ENCODE measurements at places on chromosomes 7 and 10. TPM values are rescaled to one million over a fixed set of nuclear protein-coding genes. Genes with fewer than 3 reads are reported as not detected.
A peak's percentile ranks its signal among the peaks of the same experiment; 100 is the strongest.

DNA sequence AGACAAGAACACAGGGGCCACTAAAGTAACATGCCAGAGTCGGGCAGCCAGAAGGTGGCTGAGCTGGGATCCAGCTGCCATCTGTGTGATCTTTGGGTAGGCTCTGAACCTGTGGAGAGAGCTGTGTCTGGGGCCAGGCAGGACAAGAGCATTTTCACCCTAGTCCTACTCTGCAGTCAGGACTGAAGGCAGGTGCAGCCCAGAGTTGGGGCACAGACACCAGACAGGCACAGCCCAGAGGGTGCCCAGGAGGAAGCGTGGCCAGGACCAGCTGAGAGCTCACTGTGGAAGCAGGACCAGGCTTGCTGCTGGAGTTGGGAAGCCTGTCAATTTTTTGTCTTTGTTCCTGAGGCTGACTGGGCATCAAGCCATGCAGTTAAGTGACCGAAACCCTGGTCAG lies 113.6 kb downstream of the ADCY1 start:
- peaks cover 4% of the 10 kb centered on the region for H3K4me1 ChIP-seq
- H3K4me3 ChIP-seq = no peak overlapping the region
- no peak overlapping the region for H3K27ac ChIP-seq

DNA sequence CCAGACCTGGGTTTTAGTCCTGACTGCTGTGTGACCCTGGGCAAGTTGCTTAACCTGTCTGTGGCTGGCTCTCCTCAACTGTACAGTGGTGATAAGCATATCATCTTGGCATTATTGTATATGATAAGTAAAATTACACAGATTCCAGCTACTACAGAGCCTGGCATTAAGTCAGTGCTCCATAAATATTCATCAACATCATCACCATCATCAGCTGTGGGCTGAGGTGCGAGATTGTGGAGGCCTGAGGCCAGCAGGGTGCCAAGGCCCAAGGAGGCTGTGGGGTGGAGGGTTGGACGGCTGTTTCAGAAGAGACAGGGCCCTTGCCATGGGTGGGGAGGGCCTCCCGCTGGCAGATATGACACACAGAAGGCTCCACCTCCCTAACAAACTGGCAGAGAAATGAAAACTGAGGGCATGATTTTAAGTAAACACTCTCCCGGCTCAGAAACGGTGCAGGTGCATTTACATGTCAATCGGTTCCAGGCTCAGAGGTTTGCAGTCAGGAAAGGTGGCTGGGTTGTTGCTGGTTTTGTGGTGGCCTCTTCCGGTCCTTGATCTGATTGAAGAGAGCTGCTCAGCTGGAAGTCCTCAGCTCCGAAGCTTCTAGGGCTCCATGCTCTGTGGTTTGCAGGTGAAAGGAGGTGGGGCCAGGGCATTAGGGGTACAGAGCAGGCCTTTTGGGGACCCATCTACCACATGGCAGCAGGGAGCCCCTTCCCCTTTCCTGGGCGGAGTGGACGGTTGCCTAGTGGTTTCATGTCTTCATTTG lies 10.2 kb downstream of the CRYGN start:
- no peak overlapping the region for H3K4me3 ChIP-seq
- H3K27ac ChIP-seq = peak overlapping the region; percentile 88
- DNase-seq = peak; percentile 74

DNA sequence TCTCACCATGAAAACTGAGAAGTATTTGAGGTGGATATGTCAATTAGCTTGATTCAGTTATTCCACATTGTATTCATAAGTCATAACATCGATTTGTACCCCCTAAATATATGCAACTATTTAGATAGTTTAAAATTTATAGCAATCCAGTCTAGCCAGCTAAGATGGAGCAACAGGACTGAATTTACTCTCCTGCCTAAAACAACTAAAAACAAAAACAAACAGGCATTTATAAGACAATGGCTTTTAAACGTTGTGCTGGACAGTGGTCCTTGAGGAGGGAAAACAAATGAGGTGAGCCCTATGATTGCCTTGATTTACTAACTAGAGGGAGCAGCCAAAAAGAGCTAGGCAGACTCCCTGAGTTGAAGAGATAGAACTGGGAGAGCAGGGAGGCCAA lies 814 bp upstream of the GPAM start:
- peaks cover 12% of the 10 kb centered on the region for H3K27me3 ChIP-seq
- DNase-seq = no peak
- peaks cover 34% of the 10 kb centered on the region for H3K4me1 ChIP-seq
- H3K27ac ChIP-seq = no peak overlapping the region
- H3K4me3 ChIP-seq = peak overlapping the region; percentile 8
- H3K36me3 ChIP-seq = peaks cover 19% of the 10 kb centered on the region

DNA sequence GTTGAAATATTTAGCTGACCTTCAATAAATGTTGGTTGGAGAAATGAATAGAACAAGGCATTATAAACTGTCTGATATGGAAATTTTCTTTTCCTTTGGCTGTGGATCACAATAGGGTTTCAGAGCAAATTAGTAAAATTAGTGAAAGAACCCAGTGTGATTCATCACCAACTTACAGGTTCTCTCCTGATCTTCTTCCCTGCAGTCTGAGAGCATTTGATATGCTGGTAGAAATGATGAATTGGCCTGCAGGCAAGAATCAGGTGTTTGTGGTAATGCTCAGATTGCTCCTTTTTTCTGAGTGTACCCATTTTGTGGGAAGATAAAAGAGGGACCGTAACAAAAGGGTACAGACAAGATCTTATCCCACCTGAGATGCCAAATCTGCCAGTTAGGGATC lies 51.9 kb downstream of the BTAF1 start:
- H3K27ac ChIP-seq = no peak overlapping the region
- H3K4me3 ChIP-seq = no peak overlapping the region
- no peak for DNase-seq
- H3K27me3 ChIP-seq = no peaks in the 10 kb centered on the region
- H3K4me1 ChIP-seq = peaks cover 21% of the 10 kb centered on the region

- no peak overlapping the region for H3K4me3 ChIP-seq
- no peaks in the 10 kb centered on the region for H3K36me3 ChIP-seq
- no peak for DNase-seq
These were observed 345.3 kb downstream of the CXCL12 start for GRCh38 chr10:44039599-44039998.

DNA sequence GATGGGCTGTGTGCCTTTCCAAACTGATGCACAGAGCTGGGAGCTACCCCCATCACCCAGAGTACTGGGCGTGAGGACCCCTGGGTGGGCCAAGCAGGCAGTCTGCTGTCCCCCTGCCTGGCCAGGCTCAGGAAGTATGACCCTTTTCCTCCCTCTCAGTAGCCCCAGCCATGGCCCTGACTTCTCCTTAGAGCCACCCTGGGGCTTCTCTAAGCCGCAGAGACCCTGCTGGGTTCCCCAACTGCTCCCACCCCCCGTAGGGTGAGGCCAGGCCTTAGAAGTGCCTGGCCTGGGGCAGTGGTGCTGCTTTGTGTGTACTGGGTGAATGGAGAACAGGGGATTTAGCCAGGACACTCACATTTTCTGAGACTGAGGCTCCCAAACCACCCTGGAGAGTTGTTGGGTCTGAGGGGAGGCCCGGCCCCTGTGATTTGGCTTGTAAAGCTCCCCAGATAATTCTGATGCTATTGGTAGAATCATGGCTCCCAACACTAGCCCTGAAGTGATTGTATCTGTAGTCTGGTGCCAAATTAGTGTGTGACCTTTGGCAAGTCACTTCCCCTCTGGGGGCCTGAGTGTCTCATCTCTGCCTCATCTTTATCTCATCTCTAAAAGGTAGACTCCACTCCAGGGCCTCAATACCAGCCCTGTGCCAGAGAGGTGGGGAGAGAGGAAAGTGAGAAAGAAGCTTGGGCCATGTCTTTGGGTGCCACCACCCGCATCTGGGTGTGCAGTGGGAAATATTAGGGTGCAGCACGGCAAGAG lies 99.7 kb upstream of the PPIF start:
- peaks cover 76% of the 10 kb centered on the region for H3K4me1 ChIP-seq
- DNase-seq = no peak

DNA sequence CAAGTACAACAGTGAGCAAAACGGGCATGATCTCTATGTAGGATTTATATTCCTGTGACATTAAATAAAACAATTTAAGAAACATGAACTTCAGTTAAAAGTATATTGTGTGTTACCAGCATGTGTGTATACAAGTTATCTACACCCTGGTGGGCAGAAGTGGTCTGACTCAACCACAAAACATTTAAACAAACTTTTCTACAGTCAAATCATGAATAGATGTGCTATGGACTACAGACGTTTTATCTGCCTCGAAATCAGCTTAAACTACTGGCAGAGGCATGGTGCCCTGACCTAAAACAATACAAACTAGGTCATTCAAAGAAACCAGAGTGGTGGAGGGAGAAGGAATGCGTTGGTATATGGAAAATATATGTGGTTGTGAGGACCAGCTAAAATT lies 3.6 kb downstream of the ARL3 start:
- no peaks in the 10 kb centered on the region for H3K27me3 ChIP-seq
- H3K4me1 ChIP-seq = peaks cover 49% of the 10 kb centered on the region
- peak overlapping the region; percentile 16 for H3K4me3 ChIP-seq

- no peak overlapping the region for H3K4me3 ChIP-seq
- no peak overlapping the region for H3K27ac ChIP-seq
- peak; percentile 35 for DNase-seq
- H3K36me3 ChIP-seq = no peaks in the 10 kb centered on the region
- peaks cover 28% of the 10 kb centered on the region for H3K27me3 ChIP-seq
These were observed 233.6 kb downstream of the SNX13 start for GRCh38 chr7:17706734-17707133.

DNA sequence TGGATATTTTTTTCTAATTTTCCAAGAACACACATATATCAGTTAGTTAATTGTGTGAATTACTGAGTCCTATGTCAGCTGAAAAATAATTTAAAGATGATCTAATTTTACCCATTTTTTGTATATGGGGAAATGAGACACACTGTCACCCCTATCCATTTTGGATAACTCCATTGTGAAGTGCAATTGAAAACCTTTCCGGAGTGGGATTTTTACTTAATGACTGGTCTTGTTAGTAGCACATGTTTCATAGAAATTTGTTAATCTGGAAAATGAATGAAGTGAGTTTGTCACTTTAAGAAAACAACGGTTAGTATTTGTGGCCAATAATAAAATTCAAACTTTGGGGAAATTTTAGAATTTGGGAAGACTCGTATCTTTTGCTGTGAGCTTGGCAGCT lies 2.0 kb downstream of the GARS1 start:
- H3K27ac ChIP-seq = peak overlapping the region; percentile 98
- no peaks in the 10 kb centered on the region for H3K27me3 ChIP-seq
- H3K4me3 ChIP-seq = peak overlapping the region; percentile 97
- DNase-seq = no peak

DNA sequence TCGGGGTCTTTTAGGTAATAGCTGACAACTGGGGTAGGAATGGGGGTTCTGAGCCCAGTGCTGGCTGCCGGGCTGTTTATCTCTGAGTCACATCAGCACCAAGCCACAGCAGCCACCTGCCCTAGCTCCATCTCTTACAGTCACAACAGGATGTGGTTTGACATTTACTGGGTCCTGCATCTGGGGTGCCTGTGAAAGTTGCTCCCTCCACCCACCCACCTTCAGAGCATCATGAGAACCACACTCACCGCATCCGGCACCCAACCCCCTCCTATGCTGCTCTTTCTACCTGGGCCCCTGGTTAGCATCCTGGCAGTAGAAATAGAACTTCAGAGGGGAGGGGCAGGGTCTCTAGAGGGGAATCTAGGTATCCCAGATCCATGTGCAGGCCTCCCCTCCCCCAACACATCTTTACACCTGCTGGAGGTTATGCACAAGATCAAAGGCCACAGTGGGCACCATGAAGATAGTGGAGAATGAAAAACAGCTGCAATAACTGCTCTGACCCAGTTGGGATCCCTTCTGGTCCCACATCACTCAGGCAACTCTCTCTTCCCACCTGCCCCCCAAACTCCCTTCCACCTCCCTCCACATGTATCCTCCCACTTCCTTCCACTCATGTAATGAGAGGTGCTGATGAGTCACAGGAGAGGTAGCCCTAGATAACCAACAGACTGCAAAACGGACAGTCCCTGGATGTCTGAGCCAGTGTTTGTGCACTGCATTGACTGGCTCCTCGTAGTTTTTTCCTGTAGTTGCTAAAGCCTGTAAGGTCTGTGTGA lies 38.2 kb downstream of the PRSS2 start:
- peak overlapping the region; percentile 70 for H3K4me3 ChIP-seq
- DNase-seq = peak; percentile 97
- H3K27me3 ChIP-seq = no peaks in the 10 kb centered on the region
- H3K4me1 ChIP-seq = peaks cover 94% of the 10 kb centered on the region

DNA sequence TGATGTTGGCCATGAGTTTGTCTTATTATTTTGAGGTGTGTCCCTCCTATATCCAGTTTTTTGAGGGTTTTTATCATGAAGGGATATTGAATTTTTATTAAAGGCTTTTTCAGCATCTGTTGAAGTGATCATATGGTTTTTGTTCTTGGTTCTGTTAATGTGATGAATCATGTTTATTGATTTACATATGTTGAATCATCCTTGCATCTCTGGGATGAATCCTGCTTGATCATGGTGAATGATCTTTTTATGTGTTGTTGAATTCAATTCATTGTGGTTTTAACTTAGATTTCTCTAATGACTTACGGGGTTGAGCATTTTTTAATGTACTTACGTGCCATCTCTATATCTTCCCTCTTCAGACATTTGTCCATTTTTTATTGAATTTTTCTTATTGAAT lies 22.9 kb downstream of the DLD start:
- H3K27ac ChIP-seq = no peak overlapping the region
- DNase-seq = no peak
- H3K4me3 ChIP-seq = no peak overlapping the region
- peaks cover 12% of the 10 kb centered on the region for H3K4me1 ChIP-seq
- H3K36me3 ChIP-seq = peaks cover 78% of the 10 kb centered on the region
- no peaks in the 10 kb centered on the region for H3K27me3 ChIP-seq

GRCh38 chr10:91901784-91902677 lies 7.3 kb downstream of the FGFBP3 start:
- DNase-seq = peak; percentile 61
- H3K27me3 ChIP-seq = peaks cover 1% of the 10 kb centered on the region
- no peak overlapping the region for H3K4me3 ChIP-seq
- peaks cover 10% of the 10 kb centered on the region for H3K36me3 ChIP-seq
- H3K27ac ChIP-seq = peak overlapping the region; percentile 86

DNA sequence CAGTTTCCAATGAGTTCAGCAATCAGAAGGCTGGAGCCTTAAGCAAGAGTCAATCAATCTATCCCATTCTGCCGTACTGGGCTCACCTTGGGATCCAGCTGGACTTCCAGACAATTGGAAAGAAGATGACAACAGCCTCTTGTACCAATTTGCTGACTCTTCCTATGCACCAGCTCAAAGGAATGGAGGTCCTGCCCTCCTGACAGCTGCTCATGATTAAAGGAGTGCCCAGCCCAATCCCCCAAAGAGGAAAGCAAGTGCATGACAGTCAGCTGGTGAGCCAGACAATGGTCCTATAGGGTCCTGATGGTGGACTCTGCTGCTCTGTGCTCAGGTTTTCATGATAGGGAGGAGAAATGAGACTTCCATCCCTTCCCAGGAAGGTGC lies 25.1 kb downstream of the VSTM4 start:
- no peak overlapping the region for H3K27ac ChIP-seq
- H3K4me1 ChIP-seq = no peaks in the 10 kb centered on the region
- peaks cover 7% of the 10 kb centered on the region for H3K27me3 ChIP-seq
- H3K4me3 ChIP-seq = no peak overlapping the region
- no peak for DNase-seq

Gene CYP2E1
- 0.43 TPM for total RNA-seq

Gene ZC3HAV1L
- 16.7 TPM for total RNA-seq

Gene ASB15
- not detected for total RNA-seq

Gene C10orf143
- 2.5 TPM for total RNA-seq
